ENCODE measurements at places on chromosomes 3 and 15.

DNA sequence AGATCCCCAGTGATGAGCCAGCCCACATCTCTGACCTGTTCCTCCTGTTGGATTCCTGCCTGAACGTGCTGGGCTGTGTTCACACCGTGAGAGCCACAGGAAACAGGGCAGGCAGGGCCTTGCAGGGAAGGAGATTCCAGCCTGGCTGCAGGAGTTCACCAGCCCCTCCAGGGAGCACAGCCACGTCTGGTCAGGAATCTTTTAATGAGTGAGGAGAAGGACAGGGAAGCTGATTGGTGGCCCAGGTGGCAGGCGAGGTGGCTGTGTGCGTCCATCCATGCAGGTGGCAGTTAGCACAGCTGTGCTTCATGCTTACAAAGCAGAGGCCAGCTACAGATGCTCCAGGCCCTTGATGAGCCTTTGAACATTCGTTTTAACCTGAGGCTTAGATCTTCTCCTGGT lies 10.5 kb downstream of the LRRK1 start:
- no peak for DNase-seq

DNA sequence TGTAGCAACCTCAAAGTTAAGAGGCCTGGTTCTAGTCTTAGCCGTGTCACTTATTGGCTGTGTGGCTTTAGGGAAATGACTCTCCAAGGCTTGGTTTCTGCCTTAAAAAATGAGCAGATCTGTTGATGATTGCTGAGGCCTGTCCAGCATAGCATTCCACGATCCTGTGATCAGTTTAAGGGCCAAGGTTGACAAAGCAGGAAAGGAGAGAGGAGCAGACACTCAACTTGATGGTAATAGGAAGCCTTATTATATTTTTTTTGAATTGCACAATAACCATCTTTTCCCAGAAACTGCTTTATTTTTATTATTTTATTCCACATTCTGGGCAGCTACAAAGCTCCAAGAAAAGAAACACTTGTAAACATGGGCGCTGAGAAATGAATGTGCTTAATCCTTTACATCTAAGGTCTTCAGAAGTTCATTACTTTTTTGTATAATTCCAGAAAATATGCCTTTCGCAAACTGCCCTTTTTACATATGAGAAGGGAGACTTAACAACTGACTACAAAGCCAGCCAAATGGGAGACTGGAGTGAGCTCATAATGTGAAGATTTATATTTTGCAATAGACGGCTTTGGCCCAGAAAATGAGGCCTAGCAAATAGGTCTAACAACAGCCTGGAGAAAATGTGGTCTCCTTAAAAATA lies 241.0 kb downstream of the ATP8B4 start:
- no peak for DNase-seq

DNA sequence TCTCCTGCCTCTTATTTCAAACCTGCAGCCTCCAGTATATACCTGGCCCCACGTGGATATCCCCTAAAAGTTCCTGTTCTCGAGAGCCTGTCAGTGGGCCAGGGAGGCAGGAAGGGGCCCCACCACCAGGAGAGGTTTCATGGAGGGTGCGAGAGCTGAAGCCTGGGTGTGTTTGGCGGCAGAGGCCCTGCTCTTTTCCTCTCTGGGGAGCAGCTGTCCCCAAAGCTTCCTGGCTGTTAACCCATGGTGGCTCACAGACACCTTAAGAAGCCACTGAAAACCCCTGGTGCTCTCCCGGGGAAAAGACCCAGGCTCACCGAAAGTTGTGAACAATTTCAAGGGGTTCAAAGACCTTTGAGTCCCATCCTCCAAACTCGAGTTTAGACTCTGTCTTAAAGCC lies 1.1 kb downstream of the PRRT3 start:
- DNase-seq, result no peak

- no peak for DNase-seq
Measured at GRCh38 chr15:99974246-99974645, 241.0 kb upstream of the LYSMD4 start.

DNA sequence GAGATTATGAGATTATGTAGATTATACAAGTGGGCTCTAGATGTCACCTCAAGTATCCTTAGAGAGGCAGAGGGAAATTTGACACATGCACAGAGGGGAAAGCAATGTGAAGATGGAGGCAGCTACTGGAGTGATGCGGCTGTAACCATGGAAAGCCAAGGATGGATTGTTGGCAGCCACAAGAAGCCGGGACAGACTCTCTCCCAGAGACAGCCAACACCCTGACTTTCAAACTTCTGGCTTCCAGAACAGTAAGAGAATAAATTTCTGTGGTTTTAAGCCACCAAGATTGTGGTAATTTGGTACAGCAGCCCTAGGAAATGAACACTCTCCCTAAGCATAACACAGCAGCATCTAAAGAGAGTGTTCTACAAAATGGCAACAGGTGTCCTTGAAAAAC lies 34.4 kb upstream of the PRICKLE2 start:
- no peak for DNase-seq

DNA sequence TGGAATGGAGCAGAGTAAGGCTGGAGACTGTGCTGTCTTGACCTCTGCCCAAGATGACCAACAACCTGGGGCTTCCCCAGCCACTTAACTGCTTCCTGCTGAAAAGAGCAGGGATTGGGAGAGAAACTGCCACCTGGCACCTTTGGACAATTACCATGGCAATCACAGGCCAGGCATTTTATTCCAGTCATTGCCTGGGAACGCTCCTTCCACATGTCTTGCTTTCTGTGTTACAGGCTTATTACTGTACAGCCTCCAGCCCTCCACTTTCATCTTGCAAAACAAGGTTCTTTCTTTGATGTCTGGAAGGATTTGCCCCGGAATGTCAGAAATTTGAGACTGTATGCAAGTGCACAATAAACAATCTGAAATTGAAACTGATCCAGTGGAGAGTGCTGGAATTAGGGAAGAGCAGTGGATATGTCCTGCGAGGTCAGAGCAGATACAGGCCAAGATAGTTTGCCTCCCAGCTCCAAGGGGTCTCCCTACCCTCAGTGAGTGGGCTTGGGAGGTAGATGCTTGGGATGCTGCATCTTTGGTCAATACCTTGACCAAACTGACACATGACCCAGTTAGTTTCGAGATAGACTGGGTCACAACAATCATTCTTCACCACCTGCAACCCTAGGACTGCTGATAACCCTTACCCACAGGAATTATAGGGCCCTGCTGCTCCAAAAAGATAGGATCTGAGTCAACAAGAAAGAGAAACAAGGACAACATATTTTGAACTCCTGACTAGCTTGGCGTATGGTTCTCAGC lies 2.7 kb downstream of the PPP1R14D start:
- DNase-seq, result no peak

GRCh38 chr15:48190932-48191573 lies 412 bp upstream of the CTXN2 start:
- DNase-seq, result no peak

DNA sequence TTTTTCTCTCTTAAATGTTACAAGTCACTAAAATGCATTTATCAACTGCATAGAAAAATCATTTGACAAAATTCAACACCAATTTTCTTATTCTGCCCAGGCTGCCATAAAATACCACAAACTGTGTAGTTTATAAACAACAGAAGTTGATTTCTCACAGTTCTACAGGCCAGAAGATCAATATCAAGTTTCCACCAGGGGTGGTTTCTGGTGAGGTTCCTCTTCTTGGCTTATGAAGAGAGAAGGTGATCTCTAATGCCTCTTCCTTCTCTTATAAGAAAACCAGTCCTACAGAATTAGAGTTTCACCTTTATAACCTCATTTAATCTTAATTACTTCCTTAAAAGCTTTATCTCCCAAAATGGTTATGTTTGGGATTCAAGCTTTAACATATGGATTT lies 10.9 kb upstream of the CD200R1L start:
- DNase-seq, result no peak

DNA sequence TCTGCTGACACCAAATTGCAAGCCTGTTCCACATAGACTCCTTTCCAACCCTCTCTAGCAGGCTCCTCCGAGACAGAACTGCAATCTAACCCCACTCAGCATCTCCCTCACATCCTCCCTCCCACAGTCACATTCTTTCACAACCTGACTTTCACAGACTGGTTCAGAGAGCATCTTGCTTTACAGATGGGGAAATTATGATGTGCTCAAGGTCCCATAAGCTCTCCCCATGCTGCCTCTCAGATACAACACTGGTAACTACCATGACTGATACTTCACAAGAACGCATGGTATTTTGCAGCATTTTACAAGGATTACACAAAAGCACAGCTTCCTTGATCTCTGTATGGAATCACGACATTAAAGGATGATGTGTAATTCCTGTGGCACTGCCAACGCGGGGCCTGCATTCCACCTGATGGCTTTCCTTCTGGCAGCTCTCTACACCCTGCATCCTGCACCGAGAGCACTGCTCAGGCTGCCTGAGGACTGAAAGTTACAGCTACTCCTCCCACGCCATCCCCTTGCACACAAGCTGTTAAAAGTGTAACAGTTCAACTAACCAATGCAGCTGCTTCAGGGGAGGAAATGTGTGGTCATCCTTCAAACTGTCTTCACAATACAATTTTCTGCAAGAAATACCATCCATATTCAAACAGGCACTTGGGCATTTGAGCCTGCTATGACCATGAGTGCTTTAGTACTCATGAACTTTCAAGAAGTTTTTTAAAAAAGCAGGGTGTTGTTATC lies 27.6 kb downstream of the TBC1D2B start:
- no peak for DNase-seq

DNA sequence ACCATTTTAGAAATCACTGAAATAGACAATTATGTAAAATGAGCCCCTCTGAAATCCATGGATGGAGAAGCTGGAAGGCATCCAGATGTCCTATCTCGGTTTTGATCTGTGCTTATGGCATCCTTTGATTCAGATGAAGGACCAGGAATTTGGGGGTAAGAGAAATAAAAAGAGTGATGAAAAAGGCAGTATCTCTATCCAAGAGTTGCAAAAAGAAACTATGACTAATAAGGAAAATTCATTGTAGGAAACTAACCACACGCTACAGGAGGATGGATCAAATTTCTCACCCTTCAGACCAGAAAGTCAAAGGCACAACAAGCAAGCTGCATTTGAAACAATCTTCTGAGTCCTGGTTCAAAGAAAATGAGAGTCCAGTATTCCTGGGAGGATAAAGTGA lies 34.8 kb downstream of the SRGAP3 start:
- DNase-seq, result no peak

DNA sequence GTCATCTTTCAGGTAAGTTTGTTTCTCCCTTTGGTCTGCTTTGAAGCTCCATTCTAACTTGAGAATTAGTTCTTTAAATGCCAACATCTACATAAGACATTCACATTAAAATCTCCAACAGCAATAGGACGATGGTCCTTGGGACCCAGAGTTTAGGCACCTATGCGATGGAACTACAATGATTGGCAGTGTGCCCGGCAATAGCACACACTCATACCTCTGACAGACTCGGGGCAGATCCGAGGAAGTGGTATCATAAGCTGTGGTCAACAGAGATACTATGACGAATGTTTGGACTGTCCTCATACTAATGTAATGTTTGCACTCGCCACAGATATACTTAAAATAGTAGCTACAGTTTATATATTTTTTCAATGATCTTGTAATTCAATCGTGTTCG lies 34.2 kb upstream of the NR2F2 start:
- no peak for DNase-seq

DNA sequence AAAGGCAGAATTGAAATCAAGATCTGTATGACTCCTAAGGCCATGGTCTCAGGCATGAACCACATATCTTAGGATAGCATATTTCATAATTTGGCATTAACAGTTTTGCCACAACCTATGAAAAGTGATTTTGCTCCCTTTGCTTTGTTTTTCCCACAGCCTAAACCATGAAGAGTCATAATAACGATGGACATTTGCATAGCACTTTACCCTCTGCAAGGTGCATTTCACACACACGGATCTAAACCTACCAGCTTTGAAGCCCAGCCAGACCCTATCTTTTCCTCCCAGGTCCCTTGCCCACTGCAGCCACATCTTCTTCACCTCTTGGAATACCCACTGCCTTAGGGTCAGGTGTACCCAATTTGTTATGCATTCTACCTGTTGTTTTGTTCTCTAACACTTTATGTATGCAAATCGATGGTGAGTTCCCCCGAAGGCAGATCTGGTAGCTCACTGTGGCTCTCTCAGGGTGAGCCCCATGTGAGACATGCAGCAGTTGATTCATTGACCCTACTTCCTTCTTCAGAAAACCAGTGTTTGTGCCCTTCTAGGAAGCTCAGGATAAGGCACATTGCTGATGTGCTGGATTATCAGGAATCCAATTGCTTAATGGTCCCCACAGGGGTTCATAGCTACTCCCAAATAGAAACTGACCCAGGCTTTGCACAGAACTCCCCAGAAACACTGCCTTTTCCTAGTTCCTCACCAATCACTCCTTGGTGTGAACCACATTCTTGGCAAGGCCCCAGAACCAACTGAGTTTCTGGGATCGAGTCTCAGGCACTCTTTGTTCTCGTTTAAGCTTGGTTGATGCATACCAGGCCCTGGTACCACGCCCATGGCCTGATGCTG lies 8.7 kb downstream of the ARHGAP31 start:
- DNase-seq, result no peak

DNA sequence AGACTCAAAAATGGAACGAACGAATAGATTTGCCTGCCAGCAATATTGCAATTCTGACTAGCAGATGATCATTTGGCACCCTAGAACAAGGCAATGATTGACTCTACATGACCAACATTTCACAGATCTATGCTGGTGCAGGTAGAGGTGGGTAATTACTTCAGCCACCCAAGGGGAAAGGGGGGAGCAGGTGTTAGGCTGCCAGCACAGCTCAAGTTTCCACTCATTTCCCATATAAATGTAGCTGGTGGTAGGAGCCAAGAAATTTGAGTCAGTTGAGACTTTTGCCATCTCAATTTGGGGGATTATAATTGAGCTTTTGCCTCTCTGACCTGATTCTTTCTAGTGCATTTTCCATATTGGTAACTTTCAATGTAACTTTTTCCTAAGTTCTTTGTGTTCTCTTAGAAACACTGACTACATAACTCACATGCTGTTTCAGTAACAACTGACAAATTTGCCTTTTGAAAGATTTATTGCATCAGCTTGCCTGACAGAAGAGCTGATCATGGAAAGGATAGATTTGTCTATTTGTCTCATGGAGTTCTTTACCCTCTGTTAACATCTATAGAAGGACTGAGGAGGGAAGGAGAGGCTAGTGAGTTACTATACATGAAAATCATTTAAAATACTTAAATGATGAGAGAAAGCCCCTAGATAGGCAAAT lies 902.5 kb downstream of the ZPLD1 start:
- no peak for DNase-seq

DNA sequence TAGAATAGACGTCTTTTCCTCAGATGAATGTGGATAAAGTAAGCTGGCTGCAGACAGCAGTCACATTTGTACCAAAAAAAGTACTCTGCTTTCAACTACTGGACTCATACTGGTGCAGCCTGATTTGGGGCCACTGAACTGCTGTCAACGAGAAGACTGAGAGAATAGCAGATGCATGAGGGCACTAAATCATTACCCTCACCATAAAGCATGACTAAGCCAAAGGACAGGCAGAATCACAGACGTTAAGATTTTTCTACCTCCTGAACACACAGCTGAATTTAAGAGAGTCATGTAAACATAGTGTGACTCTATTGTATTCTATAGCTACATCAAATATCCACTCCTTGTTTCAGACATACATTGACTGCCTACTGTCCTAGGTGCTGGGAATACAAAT lies 67.8 kb upstream of the CDAN1 start:
- no peak for DNase-seq

- no peak for DNase-seq
Measured at GRCh38 chr15:45586601-45587094, 531 bp upstream of the BLOC1S6 start.

- DNase-seq, result no peak
Measured at GRCh38 chr15:35062738-35063099, 22.4 kb downstream of the NANOGP8 start.
